Activated naive CD4-positive, alpha-beta T cell treated with anti-CD3 and anti-CD28 coated beads, Interleukin-2, amount 10 ng/mL, durations not matched to agents 7 days and 5 days (primary cell): ENCODE measurements at places on chromosomes 5 and 9.

DNA sequence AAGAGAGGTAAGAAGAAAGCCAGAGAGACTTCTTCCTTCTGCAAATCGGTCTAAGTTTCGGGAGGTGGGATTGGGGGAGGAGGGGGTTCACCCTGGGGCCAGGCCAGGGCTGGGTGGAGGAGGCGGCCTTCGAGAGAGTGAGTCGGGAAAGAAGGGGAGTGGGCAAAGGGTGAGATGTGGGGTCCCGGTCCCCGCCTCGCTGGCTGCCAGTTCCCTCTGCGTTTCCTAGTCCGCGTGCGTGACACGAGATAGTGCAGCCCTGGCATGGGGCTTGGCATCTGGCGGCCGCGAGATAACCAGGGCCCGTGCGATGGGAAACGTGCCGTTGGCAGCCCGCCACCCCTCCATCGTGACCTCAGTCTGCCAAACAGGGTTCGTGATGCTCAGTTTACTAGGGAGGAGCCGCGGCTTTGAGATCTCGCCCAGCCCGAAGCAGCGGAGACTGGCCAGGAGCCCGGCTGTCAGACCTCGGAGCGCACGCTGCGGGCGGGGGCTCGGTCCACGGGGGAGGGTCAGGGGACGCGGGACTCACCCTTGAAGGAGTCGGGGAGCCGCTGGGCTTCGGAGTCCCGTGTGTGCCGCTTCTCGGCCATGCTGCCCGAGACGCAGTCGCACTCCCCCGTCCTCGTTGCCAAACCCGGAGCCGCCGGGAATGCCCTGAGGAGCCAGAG, at the start of gene STOM:
Gene STOM (minus strand): TSS at position 656 of the 671 bp plus-strand sequence. CDS start 63 bp downstream, at position 593.
- DNase-seq = peak; percentile 71

DNA sequence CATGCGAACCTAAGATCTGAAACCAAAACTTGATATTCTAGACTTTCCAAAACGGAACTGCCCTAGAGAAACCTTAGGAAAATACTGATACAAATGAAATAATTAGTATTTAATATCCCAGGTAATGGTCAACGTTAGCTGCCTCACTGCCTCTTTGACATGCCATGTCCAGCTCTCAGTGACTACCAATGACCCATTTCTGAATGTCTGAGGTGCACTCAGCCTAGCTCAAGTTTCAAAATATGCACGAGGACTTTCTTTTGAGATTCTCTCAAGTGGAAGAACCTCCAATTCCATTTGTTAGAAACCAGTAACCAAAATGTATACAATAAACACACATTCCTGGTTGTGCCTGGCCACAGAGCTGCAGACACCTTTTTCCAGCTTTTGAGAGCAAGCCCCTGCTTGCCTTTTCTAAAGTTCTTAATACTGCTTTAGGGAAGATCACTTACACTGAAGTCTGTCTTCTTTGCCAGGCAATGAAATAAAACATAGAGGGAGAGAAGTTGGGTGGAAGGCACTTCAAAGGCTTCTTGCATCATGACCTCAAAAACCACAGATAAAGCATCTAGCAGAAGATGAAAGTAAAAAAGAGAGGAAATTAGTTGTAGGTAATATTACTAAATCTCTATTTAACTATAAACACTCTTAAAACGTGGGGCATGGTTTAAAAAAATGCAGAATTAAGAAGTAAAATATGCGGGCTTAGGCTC, 87.9 kb downstream of the MRPS27 start:
- DNase-seq = no peak

DNA sequence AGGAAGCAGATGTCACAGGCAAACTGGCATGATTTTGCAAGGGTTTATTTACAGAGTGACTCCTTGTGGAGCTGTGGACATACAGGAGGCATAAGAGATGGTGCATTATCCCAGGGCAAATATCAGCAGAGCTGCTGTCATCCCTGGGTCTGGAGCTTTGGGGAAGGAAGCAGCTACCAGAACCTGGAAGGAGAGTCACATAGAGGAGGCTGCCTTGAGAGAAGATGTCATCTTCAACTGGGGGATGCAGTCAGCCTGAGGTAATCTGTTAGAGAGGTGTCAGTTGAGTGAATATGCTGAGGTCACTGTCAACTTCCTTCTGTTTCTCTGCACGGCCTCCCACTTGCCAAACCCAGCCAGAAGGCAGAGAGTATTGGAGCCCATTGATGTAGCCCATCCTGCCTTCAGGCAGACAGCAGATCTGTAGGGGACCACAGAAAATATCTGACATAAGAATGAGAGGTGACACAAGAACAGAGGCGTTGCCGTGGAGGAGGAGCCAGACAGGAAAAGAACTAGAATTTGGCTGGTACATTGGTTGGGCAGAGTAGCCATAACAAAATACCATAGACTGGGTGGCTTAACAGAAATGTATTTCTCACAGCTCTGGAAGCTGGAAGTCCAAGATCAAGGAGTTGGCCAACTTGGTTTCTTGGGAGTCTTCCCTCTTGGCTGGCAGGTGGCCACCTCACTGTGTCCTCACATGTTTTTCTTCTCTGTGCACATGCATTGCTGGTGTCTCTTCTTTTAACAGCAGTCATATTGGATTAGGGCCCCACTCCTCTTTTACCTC, 102.8 kb downstream of the SNX18 start:
- no peak for DNase-seq

GRCh38 chr5:140207250-140207964, 32.4 kb downstream of the CYSTM1 start:
- no peak for DNase-seq

DNA sequence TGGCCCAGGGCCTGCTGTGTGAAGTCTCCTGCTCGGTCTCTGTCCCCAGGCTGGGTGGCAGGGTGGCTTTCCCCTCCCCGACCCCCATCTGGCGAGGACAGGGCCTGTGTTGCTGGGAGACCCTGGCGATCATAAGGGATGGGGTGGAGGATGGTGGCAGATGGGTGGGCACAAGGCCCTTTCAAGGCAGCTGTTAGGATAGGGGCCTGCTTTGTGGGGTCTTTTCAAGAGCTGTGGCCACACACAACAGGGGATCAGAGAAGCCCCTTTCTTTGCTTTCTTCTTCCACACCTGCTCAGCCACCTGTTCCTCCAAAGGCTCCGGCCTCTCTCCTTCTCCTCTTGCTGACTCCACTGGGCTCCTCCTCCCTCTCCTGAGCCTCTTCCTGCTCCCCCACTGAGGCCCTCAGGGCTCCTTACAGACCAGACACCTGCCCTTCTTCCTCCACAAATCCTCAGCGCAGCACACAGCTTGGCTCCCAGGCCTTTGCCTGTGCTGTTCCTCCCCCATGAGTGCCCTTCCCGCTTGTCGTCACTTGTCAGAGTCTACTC, 15.0 kb upstream of the NEURL1B start:
- no peak for DNase-seq

DNA sequence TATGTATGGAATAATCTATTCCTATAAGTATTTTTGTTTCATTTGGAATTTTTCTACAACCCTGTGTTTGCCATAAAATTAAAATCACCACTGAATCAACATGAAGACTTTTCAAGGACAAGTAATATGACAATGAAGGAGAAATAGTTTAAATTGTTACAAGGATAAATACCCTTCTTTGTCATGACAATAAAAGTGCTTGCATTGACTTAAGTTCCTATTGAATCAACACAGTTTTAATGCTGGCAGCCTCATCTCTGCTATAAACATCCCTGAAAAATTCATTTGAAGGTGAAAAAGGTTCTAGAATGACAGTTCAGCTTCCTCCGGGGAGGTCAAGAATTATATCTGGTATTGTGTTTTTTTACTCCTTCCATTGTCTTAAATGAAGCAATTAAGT, 1105.1 kb upstream of the CDH9 start:
- DNase-seq = no peak

- DNase-seq = no peak
Measured at GRCh38 chr9:123266655-123267399, 1.6 kb downstream of the STRBP start.

DNA sequence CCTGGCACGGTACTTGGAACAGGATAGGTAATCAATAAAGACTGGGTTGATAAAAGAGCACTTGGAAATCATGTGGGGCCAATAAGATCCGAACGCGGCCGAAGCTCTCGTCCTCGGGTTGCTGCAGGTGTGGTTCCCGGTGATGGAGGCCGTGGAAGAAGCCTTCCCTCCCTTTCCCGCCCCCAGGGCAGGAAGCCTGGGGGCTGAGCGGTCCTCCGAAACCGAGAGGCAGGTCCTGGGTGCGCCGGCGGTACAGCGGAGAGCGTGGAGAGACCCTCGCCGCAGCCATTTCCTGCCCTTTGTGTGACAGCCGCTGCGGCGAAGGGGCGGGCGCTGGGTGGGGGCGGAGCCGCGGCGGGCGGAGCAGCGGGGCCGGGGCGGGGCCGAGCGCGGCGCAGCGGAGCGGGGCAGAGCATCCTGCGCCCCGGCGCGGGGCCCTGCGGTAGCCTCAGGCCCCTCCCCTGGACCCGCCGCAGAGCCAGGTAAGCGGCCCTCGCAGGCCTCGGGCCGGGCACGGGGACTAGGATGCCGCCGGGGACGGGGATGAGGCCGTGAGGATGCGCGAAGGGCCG, at the start of gene CYFIP2:
Gene CYFIP2 (plus strand): TSS at position 410 of the 572 bp plus-strand sequence. CDS start 19,239 bp downstream, outside the sequence.
- peak; percentile 93 for DNase-seq

DNA sequence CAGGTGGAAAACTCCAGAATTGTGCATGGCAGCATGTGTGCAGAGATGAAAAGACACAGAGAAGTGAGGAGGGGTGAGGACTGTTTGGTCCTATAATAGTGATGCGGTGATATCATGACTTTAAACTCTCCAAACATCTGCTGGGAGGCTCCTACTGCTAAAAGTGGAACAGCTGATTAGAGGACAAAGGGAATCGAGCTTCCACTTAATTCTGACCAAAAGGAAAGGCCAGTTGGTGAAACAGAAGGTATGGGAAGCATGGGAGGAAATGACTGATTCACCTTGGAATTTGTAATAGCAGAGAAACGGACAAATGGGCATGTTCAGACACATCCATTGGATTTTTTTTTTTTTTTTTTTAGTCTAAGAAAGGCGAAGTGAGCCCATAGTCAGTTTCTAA, 67.5 kb upstream of the MAMDC2 start:
- DNase-seq = no peak

DNA sequence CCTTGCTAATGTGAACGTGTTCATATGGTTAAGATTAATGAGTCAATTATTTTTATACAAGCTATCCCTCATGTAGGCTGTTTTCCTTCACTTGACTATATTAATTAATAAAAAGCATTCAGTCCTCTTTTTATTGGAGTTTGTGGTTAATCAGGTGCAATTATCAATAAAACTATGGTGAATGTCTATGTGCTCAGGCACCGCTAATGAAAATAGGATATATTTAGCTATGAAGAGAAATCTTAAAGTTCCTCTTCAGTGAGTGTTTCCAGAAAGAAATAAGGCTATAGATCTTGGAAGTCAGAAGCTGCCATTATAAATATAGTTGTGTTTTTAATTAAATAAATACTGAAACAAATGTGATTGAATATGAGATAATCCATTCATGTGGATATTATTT, 422.1 kb downstream of the DMAC1 start:
- DNase-seq = no peak

DNA sequence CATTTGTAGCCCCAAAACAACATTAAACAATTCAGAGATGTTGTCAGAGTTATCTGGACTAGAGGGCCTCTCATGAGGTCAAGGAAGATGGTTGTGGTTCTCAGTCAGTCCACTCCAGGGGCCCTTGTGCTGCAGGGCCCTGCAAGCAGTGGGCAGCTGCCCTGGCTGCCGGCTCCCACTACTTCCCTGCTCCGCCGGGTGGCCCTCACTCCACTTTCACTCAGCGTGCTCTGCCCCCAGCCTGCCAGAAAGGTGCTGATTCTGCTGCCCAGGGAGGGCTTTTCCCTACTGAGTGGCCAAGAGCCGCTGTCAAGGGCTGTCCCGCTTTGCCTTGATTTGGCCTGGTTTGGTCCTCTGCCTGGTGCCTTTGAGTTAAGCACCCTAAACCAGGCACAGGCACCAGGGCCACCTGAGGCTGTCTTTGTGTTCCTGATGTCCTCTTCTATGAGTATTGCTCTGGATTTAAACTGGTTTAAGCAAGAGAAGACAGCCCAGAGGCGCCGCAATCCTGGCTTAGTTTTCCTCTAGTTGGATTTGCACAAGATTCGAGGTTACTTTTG, 117.2 kb downstream of the GADD45G start:
- no peak for DNase-seq

DNA sequence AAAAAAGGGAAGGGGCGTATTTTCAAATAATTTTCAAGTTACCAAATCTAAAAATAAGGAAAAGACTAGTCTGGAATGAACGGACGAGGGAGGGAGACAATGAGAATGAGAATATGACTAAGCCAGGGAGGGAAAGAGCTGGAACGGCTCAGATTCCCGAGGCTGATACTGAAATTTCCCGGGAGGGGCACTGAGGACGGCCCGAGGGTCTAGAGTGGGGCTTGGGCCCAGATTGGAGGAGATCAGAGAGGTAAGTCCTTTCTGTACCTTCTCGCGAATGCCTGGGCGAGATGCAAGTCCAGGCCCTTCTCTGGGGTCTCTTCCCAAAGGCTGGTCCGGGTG, 3.4 kb upstream of the CCIN start:
- no peak for DNase-seq
